COR-L47 (cell line): ENCODE measurements at places on chromosomes 5 and 9.

GRCh38 chr9:134623258-134624066 lies 18.1 kb upstream of the COL5A1 start:
- DNase-seq, result no peak

DNA sequence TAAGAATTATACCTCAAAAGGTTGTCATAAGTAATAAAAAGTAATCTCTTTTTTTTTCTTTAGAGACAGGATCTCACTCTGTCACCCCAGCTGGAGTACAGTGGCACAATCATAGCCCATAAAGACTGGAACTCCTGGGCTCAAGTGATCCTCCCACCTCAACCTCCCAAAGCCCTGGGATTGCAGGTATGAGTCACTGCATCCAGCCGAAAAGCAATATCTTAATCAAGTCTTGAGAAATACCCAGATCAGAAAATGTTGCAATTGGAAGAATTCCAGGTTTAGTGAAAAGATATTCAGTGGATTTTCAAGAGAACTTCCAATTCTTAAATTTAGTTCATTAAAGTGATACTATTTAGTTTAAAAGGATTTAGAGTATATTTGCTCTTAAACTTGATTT lies 40.9 kb upstream of the IDNK start:
- DNase-seq, result no peak

GRCh38 chr5:31585895-31586270 lies 53.0 kb upstream of the PDZD2 start:
- DNase-seq, result no peak

DNA sequence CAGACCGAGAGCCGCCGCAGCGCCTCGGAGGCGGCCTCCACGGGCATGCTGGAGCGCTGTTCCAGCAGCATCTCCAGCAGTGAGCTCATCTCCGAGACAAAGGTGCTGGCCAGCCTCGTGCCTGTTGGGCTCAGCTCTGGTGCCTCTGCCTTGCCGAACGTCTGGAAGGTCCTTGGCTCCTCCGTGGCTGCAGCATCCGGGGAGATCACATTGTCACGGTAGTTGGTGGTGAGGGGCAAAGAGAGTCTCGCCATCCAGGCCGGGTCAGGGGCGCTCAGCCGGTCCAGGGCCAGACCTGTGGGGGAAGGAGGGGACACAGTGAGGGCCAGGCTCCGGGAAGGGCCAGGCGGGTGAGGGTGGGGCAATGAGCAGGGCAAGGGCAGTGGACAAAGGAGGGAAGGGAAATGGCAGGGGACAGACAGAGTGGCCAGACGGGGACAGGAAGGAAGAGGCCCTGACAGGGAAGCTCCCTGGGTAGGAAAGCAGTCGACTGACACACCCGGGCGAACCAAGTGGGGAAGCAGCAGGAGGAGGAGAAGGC lies 12.4 kb downstream of the PCDH12 start:
- DNase-seq, result no peak

GRCh38 chr9:12819436-12820185 lies 44.8 kb downstream of the LURAP1L start:
- no peak for DNase-seq

- no peak for DNase-seq
Observed at GRCh38 chr5:143118222-143118621, 285.3 kb downstream of the NR3C1 start.

GRCh38 chr9:94918038-94918753 lies 191.7 kb downstream of the AOPEP start:
- DNase-seq, result no peak

- no peak for DNase-seq
Observed at GRCh38 chr9:76652894-76653293, 111.3 kb upstream of the PCA3 start.

DNA sequence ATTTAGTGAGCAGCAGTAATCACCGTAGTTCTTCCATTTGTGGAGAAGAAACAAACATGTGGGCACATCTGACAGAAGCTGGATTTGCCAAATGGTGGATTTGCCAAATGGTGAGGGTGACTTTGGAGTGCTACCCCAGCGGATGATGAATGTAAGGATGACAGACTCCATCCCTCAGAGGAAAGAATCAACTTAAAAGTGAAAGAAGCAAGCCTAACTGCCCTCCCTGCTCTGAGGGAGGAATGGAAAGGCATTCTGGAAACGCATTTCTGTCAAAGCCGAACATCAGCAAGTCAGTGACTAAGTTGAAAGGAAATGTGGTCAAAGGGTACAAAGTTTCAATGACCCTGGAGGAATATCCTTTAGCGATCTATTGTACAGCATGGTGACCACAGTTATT lies 143.5 kb downstream of the GPBP1 start:
- DNase-seq, result no peak

DNA sequence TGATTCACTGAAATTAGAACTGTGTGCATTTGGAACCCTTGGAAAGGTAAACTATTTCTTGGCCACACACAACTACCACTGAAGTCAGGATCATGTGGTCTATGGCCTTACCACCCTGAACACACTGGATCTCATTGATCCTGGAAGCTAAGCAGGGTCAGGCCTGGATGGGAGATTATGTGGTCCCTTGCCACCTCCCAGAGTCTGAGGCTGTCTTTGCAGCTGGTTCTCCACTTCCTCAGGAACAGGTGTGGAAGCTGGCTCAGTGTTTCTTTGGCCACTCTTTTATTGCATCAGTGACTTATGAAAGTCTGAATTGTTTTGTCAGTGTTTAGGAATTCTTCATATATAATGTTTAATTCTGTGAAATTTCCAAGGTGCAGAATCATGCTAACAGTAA lies 89.2 kb downstream of the TEK start:
- no peak for DNase-seq
